ENCODE measurements at places on chromosomes 2 and 18.

GRCh38 chr2:239229545-239230279 lies 171.1 kb downstream of the HDAC4 start:
- peak; percentile 41 for DNase-seq

GRCh38 chr2:27855476-27855875 lies 34.7 kb downstream of the RBKS start:
- DNase-seq: no peak

- no peak for DNase-seq
Measured at GRCh38 chr2:16190446-16191270, 250.3 kb downstream of the MYCN start.

- no peak for DNase-seq
Measured at GRCh38 chr2:62743506-62743905, 38.0 kb downstream of the EHBP1 start.

- no peak for DNase-seq
Measured at GRCh38 chr2:239943571-239943970, 81.6 kb downstream of the NDUFA10 start.

DNA sequence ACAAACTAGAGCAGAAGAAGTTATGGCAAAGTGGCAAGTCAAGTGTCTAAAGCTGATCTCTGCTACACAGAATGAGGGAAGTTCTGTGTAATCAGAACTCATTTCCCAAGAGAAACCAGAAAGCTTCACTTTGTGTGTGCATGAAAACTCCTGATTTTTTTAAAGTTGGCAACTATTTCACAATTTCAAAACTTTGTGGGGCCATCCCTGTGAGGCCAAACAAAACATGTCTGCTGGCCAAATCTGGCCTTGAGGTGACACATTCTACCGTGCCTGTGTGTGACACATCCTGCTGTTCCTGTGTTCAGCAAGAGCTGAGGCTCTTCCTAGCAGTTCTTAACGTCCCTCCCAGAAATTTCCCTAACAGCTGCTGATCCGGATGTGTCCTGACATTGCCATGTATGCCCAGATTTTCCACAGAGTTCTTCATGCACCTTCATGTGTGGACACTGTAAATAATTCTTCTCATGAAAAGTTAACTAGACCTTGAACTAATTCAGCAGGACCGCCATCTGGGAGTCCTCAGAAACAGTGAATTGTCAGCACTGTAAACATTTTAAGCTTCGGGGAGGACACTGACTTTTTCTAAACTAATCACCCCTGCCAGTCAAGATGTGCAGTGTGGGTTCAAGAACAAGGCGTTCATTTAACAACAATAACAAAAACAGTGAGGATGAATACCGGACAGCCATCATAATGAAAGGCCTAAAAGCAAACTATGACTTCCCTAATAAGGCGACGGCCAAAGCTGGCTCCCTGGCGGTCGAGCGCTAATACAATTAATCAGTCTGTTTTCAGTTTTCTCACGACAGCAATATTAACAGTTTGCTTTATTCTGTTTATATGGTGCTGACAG lies 99.0 kb downstream of the PLEKHM3 start:
- DNase-seq: no peak

DNA sequence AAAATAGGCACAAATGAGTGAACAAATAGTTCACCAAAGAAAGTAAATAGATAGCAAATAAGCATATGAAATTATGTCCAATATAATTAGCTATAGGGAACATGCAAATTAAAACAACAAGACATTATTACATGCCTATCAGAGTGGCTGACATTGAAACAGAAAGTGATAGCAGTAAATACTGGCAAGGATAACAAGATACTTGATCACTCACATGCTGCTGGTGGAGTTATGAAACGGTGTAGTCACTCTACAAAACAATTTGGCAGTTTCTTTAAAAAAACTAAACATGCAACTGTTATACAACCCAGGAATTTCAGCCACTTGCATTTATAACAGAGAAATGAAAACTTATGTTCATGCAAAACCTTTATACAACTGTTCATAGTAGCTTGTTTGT lies 439.2 kb upstream of the ACVR2A start:
- no peak for DNase-seq

DNA sequence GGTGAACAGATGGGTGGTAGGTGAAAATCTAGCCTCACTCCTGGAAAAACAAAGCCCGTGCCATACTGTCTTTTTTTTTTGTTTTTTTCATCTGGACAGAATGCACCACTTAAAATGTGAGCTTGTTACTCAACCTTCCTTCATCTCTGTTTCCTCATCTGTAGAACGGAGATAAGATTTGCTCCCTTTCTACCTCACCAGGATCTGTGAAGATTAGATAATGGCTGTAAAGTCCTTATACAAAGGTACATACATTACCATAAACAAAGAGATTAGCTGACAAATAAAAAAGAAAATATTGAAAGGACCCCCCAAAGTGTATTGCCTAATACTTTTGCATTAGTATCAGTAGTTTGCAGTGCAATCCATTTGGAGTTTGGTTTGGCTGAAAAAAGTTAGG lies 75.4 kb upstream of the ZEB2 start:
- DNase-seq: no peak

- no peak for DNase-seq
Measured at GRCh38 chr2:223101340-223102039, 49.5 kb downstream of the KCNE4 start.

GRCh38 chr2:65396348-65397026 lies 35.9 kb downstream of the SPRED2 start:
- DNase-seq: no peak

- DNase-seq: no peak
Measured at GRCh38 chr2:175640655-175641054, 361.4 kb downstream of the LNPK start.

- no peak for DNase-seq
Measured at GRCh38 chr18:10727477-10727876, 201.7 kb downstream of the NAPG start.

- no peak for DNase-seq
Measured at GRCh38 chr2:114859726-114860510, 417.5 kb downstream of the DPP10 start.

DNA sequence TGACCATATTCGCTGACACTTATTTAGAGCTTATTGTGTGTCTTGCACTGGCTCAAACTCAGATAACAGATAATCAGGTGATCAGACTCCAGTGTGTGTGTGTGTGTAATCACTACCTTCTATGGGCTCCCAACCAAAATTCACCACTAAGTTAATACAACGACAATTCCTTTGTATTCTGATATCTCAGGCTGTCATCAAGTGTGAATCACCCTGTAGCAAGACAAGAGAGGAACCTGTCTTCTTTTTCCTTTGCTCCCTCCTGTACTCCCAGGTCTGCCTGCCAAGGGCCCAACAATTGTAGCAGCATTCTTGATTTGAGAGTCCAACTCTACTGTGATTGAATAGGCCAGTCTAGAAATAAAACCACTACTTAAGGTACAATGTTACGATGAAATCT lies 25.8 kb downstream of the ITGB6 start:
- no peak for DNase-seq

GRCh38 chr2:27445155-27445554 lies 3.0 kb downstream of the KRTCAP3 start:
- DNase-seq: no peak

DNA sequence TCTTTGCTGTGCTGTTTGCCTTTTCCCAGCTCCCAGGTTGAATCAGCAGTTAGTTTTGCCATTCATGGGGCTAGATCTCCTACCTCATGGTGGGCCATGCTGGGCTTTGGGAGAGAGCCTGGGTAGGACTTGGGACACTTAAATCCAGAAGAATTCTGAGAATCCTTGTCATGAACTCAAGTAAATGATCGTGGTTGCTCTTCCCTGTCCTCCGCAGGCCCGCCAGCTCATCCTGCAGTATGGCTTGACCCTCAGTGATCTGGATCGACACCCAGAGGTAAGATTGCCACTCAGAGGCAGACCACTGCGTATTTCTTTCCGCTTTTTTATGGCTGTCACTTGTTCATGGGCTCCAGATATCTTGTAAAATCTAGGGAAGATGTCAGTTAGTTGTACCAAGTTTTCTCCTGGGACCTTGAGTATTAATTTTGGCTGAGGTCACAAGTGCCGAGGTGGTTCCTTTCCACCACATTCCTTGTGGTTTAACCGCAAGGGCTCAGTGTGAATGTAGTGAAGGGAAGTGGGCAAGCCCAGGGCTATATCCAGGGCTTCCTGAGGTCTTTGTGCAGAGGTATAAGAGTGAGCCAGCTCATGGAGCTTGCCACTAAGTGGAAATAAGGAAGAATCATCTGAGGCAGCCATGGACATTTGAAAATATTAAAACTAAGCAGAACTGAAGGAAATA lies 37.7 kb downstream of the RPIA start:
- no peak for DNase-seq

GRCh38 chr18:26618135-26618534 lies 69.8 kb upstream of the KCTD1 start:
- DNase-seq: no peak

DNA sequence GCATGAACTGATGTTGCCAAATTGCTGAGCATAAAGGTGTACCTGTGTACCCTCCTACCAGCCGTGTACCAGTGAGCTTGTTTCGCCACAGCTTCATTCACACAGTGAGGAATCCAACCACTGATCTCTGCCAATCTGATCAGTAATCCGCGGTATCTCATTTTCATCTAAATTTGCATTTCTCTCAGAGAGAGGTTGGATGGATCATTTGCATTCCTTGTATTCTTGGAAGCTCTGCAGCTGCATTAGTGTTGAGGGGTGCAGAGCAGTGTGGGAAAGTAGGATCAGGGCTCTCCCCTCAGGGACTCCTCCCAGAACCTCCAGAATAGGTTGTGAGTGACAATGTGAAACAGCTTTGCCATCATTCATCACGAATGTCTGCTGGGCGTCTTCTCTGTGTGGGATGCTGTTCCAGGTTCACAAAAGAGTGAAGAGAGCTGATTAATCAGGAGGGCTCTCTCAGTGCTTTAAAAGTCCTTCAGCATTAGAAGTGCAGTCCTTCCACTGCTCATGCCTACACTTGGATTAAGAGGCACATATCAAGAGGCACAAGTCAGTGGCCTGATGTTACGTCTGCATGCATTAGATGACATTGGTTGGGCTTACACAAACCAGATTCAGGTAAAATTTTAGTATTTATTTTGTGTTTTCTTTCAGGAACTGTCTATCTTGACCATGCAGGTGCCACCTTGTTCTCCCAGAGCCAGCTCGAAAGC lies 7.5 kb downstream of the MOCOS start:
- DNase-seq: peak; percentile 20

GRCh38 chr2:210198326-210198725 lies 26.9 kb downstream of the ACADL start:
- no peak for DNase-seq

- DNase-seq: peak; percentile 42
Measured at GRCh38 chr18:76441002-76441667, 53.9 kb downstream of the ZNF516 start.

DNA sequence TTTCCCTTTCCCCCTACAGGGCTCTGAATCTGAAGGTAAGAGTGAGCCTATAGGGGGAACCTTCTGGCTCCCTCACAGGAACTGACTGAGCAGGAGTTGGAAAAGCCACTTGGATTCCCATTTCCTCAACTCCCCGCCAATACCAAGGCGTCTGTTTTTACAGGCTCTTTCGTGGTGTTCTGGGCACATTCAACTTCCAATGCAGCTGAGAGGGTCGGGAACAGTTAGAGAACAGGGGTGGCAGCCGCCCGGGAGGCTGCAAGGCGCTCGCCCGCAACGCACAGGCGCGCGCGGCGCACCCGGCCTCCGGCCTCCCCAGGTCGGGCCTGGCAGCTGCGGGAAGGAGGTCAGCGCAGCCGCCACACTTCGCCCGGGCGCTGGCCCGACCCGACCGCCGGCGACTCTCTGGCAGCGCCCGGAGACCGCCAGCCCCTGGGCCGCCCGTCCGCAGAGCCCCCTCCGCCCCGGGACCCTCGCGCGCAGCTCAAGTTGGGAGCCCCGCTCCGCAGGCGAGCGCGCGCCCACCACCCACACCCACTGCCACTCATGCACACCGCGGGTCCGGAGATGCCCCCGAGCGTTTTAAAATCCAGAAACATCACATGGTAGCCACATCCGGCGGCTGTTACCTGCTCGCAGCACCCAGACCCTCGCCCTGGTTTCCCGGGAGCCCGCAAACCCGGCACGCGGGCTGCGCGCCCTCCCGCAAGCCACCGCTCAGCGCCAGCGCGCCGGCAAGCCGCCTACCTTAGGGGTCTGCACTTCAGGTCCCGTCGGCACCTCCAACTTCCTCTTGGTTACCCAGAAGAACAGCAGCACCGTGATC lies 816 bp downstream of the GALNT14 start:
- no peak for DNase-seq

- no peak for DNase-seq
Measured at GRCh38 chr2:223166983-223167650, 115.1 kb downstream of the KCNE4 start.

GRCh38 chr2:6368281-6368680 lies 497.4 kb downstream of the CMPK2 start:
- DNase-seq: no peak

DNA sequence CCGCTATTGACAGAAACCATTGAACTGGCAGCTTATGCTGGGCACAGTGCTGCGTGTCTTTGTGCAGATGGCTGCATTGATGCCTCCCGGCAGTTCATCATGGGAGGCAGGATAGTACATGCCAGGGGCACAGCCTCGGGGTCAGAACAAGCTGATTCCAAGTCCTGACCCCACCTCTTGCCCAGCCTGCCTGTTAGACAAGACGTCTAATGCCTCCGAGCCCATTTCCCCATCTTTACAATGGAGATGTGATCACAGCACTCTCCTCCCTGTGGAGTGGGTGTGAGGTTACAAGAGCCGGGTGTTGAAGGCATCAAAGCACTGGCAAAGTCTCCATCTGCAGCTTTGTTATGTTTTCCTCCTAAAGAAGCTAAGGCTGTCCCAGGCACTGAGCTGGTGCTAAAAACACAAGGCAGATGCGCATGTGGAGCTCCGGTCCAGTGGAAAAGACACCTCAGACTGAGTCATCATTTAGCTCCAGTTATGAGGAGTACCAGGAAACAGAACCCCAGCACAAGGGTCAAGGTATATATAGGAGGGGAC lies 125.7 kb upstream of the EPAS1 start:
- no peak for DNase-seq

DNA sequence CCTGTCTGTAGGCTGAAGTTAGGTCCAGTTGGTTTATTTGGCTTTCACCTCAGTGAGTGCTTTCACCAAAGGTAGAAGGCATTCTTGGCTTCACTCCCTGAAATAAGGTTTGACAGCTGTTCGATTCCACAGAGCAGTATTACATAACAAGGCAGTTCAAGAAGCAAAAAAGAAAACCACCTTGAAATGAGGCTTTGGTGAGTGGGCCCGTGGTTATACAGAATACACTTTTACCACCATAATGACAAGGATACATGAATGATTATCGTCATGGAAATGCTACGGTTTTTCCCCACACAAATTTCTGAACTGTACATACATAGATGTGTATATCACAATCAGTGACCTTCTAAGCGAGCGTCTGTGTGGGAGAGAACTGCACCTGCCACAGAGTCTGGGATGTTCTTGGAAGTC lies 80.0 kb upstream of the CHRNA1 start:
- no peak for DNase-seq

- no peak for DNase-seq
Measured at GRCh38 chr18:74803117-74803516, 205.4 kb downstream of the ZNF407 start.

- DNase-seq: no peak
Measured at GRCh38 chr18:79471046-79471445, 75.3 kb downstream of the NFATC1 start.

Data from activated CD8-positive, alpha-beta memory T cell treated with anti-CD3 and anti-CD28 coated beads, Interleukin-2, amount 50 U/mL, for 48 hours (primary cell).